ENCODE measurements at places on chromosomes 3 and 15.

- no peak for DNase-seq
Measured at GRCh38 chr3:16183601-16184270, 9.3 kb downstream of the GALNT15 start.

DNA sequence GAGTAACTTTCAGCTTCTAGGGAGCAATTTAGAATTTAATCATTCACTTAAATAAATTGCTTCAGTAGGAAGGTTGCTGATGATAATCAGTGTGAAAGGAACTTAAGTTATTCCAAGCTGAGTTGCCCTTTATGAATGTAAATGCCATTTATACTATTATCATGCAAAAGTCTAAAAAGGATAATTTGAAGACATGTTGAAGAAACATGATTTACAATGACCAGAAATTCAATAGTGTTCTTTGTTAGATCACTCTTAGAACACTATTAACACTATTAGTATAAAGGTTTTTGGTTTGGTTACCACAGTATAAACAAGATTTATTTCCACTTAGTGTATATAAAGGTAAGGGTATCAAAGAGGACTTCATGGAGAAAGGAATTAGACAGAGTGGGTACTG lies 1.6 kb downstream of the OR4F6 start:
- no peak for DNase-seq

DNA sequence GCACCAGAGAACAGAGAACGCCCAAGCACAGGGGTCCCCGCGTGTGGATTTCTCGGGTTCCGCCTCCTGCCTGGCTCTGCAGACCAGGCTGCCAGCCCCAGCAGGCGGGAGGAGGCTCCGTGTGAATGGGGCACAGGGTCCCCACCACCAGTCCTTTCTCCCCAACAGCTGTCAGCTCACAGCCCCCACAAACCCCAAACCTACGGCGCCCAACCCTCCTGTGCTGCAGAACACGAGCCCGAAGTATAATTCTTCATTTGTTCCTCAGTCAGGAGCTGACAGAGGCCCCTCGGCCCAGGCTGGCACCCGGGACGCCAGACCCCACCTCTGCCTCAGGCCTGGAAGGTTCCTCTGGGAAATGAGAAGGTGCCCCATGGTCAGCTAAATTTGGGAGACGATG lies 78.0 kb downstream of the TBC1D2B start:
- no peak for DNase-seq

DNA sequence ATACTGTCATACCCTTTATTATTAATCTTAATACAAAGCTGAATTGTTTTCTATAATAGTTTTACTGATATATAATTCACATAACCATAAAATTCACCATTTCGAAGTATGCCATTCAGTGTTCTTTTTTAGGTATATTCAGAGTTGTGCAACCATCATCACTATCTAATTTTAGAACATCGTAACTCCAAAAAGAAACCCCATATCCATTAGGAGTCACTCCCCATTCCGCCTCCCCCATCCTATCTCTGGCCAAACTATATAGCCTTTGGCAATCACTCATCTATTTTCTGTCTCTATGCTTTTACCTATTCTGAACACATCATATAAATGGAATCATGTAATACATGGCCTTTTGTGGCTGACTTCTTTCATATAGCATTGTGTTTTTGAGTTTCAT lies 169.7 kb upstream of the GALNT15 start:
- no peak for DNase-seq

DNA sequence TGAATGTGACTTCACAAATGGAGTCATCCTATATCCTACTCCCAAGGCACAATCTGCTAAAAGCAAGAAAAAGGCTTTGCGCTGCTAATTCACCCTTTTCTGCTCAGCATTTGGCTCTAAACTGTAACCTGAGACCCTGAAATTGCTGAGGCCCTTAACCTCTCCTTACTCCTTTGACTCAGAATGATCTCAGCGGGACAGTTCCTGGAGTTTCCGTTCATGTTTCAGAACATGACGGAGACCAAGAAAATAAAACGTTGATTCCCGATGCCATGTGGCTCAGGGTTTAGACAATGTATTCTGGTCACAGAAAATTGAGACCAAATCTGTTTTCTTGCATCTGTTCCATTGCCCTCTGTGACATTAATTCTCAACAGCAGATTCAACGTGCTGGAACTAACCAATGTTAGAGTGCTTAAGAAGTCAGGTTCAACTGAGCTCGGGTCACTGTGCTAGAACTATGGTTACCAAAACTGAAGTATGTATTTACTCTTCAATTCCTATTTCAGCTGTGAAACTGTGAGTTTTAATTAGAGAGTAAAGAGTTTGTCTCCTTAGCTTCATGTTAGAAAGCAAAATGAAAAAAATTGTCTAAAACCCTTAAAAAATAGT lies 45.4 kb upstream of the TMC3 start:
- no peak for DNase-seq

GRCh38 chr3:103991461-103992115 lies 1375.1 kb upstream of the ALCAM start:
- no peak for DNase-seq

GRCh38 chr3:66473692-66474091 lies 27.1 kb downstream of the LRIG1 start:
- DNase-seq, result peak; percentile 42
